ENCODE measurements at places on chromosomes 3 and 15.

- no peak for DNase-seq
These were observed 1.7 kb upstream of the PLA2G4F start for GRCh38 chr15:42157981-42158765.

DNA sequence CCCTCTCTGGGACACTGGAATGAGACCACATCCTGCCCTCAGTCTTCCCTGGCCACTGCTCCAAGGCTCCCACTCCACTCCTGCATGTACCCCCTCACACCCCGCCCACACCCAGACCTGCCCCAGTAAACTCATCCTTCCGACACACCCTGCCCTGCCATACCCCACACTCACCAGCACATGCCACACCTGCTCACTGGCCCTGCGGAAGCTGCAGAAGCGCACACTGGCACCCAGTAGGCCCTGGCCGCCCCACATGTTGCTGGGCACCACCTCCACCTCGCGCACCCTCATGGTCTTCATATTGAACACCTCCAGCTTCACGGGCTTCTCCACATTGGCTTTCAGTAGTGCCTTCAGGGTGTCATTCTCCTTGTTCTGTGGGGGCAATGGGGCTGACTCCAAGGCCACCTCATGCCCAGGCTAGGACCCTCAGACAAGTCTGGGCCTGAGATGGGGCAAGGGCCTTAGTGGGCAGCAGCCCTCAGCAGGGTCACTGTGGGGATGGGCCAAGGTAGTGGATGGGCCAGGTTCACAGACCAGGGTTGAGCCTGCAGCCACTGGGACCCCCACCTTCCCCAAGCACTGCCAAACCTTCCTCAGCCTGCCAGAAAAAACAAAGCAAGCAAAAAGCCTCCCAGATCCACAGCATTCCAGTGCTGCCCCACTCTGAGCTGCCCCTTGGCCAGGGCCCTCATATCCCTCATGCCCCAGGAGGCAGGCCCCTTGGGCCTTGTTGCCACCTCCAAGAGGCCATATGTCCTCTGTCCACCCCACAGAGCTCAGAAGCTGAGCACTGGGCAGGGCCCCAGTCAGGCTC, 4.7 kb downstream of the GORASP1 start:
- no peak for DNase-seq

DNA sequence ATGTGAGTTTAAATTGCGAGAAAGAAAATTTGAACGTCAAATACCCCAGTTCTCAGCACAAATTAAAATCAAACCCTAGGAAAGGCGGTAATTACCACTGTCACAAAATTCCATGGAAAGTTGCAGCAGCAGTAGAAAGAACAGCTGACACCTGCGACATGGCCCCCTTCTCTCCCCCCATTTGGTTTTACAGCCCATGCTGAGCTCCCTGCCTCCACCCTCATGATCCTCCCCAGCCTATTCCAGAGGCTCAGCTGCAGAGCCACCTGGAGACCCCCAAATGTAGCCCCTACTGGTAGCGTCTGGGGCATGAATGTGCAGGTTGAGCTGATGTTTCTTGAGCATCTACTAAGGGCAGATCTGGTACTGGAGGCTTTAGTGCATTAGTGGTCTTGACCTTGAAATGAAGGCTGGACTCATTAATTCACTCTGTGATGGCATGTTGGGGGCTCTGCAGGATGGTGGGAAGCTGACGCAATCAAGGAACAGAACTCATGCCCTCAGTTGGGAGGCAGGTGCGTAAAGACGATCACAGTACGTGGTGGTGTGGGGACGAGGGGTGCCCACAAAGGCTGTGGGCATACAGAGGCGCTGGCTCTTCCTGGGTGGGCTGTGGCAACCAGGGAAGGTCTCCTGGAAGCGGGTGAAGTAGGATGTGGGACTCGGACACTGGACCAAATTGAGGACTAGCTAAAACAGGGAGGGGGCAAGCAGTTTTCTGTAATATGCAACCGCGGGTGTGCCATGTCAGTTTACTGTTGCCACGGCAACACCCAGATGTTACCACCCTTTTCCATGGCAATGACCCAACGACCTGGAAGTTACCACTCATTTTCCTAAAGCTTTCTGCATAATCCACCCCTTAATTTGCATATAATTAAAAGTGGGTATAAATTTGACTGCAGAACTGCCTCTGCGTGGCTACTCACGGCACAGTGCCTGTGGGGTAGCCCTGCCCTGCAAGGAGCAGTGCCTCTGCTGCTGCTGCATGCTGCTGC, 39.8 kb downstream of the PRKCD start:
- no peak for DNase-seq

- no peak for DNase-seq
These were observed 114.3 kb downstream of the TGFBR2 start for GRCh38 chr3:30720586-30721313.
